ENCODE measurements at places on chromosomes 16 and 17. TPM values are rescaled to one million over a fixed set of nuclear protein-coding genes. Genes with fewer than 3 reads are reported as not detected.

- no peak for DNase-seq
Measured at GRCh38 chr17:62067165-62068145, 2.4 kb upstream of the MED13 start.

GRCh38 chr16:78684655-78685375 is 585.4 kb downstream of the WWOX start:
- no peak for DNase-seq

SLFN14 gene
- total RNA-seq: not detected

GRCh38 chr17:74875155-74875976 is 2.6 kb upstream of the FDXR start:
- no peak for DNase-seq

DNA sequence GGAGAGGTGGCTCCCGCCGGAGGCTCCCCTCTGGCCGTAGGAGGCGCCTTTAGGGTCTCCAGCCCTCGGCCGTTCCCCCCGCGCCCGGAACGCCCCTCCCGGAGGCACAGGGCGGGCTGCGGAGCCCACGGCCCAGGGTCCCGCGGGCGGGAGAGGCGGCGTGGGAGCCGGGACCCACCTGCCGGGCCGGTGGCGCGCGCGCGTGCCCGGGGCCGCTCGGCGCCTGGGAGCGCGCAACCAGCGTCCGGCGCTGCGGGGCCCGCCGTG is at the start of gene MIF4GD:
MIF4GD (minus strand) TSS at position 266 of the 267 bp plus-strand sequence. CDS start 1,036 bp downstream, outside the sequence.
- DNase-seq: no peak

- DNase-seq: no peak
Measured at GRCh38 chr17:50108556-50108955, 13.4 kb downstream of the PDK2 start.

DNA sequence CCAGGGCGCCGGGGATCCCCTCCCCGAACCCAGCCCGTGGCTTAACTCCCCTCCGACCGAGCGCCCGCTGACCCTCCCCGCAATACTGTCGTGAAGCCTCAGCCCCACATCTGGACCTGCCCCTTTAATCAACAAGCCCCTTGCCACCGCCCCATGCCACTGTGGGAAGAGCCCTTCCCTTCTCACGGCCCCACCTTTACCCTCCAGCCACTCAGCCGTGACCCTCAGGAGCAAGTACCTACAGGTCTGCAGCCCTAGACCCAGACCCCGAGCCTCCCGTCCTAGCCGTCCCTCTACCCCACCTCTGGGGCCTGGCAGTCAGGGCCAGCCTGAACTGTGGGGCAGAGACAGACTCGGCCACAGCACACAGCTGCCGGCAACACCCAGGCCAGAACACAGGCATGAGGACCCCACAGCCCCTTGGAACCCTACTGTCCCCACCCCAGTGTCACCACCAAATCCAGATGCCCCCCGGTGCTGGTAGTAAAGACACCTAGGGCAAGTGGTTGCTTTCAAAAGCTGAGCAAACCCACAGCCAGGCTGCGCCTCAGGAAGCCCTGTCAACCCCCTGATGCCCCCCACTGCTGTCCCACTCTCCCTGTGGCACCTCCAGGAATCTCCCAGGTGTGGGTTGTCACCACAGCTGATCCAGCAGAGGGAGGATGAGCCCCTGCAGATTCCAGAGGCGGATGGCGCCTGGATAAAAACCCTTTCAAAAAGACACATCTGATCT is 1.4 kb downstream of the NXPH3 start:
- no peak for DNase-seq

GRCh38 chr17:4090898-4091297 is 51.9 kb downstream of the ZZEF1 start:
- no peak for DNase-seq

ADCY7 gene
- 8.7 TPM for total RNA-seq

KRT31 gene
- total RNA-seq: not detected

DNA sequence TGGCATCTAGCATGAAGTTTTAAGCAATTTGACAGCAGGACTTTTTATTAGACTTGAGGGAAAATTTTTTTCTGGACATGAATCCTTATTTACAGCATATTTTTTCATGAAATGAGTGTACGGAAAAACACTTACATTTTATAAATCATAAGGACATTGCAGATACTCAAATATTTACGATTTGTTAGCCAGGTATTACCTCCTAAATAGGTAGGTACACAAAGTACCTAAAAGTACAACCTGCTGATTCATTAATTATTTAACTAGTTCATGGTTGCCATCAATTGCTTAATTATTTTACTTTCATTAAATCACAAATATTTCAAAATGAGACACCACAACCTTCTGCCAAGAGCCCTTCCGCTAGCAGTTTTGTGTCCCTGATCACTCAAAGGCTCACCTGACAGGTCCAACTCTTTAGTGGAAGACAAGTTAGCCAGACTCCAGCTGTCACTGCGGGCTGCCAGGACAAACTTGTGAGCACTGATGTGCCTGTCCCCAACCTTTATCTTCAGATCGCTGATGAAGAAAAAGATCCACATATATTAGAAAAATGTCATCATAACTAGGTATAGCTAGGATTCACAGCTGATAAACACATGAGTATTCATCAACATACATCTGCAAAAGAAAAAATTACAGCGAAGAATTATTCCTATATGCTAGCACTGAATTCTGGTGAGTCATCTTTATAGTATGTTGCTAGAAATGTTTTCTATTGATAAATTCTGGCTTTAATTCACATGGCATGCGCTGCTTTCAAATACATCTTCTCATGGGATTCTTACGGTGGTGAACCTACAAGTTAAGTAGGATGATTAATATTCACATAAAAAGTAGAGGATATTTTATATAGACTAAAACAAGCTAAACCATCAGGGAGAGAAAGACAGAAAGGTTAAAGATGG is 28.2 kb downstream of the ANKFY1 start:
- no peak for DNase-seq

ARHGAP27 gene
- 3.3 TPM for total RNA-seq

GPT2 gene
- 13.7 TPM for total RNA-seq

- DNase-seq: no peak
Measured at GRCh38 chr16:23206986-23207385, 24.4 kb downstream of the SCNN1G start.

- DNase-seq: no peak
Measured at GRCh38 chr16:73280388-73280787, 232.5 kb upstream of the ZFHX3 start.

DNA sequence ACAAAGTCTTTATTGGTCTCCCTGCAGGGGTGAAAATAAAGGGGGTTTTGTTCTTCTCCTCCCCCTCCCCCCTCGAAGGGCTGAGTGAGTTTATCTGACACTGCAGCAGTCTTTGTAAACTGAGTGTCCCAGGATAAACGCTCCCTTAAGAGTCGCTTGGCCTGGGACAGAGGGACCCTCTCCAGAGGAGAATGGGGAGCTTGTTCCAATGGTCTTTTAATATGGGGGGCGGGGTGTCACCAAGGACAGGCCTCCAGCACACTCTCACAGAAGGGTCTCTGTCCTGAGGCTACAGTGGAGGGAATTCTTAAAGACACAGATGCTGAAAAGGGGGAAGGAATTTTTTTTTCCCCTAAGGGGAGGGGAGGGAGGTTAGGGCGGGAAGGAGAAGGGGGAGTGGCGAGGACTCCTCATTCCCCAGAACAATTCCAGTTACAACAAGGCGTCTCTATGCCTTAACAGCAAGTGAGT is 455.5 kb downstream of the SOX9 start:
- DNase-seq: no peak

DNA sequence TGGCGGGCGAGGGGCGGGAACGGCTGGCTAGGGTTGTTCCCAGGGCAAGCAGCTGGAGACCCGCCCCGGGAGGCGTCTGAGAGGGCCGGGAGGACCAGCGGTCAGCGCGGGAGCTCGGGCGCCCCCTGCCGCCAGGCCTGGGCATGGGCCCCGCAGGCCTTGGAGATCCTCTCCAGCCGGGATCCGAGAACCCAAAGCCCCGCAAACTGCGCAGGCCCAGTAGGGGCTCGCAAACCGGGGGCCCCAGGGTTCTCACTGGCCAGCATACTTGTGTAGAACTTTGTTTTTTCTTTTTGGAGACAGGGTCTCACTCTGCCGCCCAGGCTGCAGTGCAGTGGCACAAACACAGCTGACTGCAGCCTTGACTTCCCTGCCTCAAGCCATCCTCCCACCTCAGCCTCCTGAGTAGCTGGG is 20.8 kb upstream of the ZNF423 start:
- peak; percentile 67 for DNase-seq

DNA sequence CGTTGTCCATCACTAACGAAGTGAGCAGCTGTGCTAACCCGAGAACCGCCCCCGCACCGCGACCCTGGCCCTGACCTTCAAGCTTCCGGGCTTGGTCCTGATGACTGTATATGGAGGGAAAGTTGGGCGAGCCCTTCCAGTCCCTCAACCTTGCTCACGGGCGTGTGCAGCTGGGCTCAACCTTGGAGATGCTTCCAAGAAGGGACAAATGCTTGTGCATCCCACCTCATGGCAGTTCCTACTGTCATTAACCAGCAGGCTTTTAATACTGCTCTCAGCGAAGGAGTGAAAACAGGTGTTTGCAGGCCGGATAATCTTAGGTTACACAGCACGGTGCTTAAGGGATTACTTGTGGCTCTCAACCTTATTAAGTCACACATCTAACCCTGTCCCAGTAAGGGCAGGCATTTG is 33.5 kb downstream of the SRL start:
- no peak for DNase-seq

ETV4 gene
- total RNA-seq: 27.7 TPM

DNA sequence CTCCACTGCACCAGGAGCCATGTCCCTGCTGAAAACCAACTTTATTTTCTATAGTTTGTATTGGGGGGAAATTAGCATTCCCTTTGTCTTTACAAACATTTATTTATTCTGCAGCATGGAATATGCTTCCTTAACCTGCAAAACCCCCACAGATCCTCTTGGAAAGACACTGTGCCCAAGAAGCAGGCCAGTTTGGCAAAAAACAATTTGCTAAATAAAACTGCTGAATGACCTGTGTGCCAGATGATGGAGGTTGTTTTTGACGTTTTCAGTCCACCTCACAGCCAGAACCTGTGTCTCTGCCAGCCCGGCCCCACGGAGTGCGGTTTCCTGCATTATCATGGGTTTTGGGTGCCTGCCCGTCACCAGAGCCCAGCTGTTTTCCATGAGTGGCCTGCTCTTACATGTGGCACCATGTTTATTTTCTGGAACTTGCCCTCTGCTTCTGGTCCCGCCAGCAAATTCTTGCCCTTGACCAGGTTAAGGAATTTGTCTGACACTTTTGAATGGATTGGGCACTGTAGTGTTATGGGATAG is 26.4 kb downstream of the ORC6 start:
- DNase-seq: peak; percentile 19

GRCh38 chr16:85521552-85522307 is 91.4 kb upstream of the GSE1 start:
- DNase-seq: no peak

- no peak for DNase-seq
Measured at GRCh38 chr17:32828822-32829221, 48.1 kb downstream of the MYO1D start.

GRCh38 chr16:79768276-79768970 is 167.9 kb upstream of the MAF start:
- peak; percentile 5 for DNase-seq

MT1A gene
- not detected for total RNA-seq

Measured in Daoy (cell line).